Hematopoietic multipotent progenitor cell treated with erythropoietin and hydrocortisone succinate and interleukin-3 and kit ligand, for 8 days (in vitro differentiated cells): ENCODE measurements at places on chromosomes 2 and 18.

GRCh38 chr2:25279091-25279651 is 62.6 kb downstream of the DNMT3A start:
- DNase-seq, result peak; percentile 75

DNA sequence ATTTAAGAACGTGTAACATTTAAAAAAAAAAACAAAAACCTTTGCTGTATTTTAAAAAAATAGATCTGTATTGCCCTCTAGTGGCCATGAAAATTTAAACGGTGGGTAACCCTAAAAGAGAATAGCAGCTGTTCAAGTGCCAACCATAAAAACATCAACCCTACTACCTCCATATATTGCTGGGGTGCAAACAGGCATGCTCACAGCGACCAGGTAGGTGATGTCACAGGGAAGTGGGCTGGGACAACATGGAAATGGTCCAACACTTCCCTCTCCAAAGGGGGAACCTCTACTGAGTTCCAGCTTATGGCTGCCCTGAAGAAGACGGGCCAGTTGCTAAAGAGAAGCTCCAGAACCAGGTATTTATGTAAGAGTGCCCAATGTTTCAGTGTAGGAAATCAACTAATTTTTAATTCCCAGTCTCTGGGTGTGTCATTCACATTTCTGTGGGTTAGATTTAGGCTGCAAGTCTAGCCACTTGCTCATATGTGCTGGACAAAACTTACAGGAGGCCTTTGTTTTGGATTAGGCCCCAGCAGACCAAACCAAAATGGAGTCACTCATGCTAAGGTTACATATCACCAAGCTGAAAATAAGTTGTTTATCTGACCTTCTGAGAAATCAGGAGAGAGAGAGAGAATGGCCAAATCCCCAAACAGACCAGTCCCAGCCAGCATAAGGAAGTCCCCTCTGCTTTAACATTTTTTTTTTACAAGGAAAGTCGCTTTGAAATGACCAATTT is 54.5 kb downstream of the SKA1 start:
- DNase-seq, result peak; percentile 71

DNA sequence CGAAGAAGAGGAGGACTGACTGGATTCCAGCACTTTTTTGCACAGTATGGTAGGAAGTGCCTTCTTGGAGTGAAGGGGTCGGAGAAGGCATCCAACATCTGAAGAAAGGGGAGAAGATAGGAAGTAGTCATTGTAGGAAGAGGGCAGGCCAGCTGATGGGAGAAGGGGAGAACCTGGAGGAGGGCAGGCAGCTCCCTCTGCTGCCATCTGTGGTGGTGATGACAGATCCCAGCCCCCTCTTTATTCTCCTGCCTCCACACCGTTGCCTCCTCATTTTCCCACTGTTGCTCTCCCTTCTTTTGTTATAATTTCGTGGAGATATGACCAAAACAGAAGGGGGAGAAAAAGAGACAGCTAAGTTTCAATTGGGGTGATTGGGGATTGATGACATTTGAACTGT is 2.9 kb upstream of the SCYGR2 start:
- DNase-seq, result no peak

DNA sequence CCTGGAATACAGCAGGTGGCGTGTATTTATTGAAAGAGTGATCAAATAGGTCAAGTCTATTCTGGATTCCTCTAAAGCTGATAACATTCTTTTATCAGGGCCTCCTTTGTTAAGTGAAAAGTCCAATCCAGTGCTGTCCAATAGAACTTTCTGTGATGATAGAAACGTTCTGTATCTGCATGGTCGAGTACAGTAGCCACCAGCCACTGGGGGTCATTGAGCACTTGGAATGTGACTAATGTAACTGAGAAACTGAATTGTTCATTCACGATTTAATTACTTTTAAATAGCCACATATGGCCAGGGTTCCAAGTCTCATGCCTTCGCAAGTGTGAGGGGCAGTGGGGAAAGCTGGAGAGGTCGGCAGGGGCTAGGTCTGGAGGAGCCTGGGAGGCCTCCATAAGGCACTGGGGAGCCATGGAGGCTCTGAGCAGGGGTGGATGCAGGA is 20.5 kb downstream of the SH2D6 start:
- DNase-seq, result no peak

GRCh38 chr2:23178396-23178795 is 206.6 kb upstream of the KLHL29 start:
- no peak for DNase-seq

DNA sequence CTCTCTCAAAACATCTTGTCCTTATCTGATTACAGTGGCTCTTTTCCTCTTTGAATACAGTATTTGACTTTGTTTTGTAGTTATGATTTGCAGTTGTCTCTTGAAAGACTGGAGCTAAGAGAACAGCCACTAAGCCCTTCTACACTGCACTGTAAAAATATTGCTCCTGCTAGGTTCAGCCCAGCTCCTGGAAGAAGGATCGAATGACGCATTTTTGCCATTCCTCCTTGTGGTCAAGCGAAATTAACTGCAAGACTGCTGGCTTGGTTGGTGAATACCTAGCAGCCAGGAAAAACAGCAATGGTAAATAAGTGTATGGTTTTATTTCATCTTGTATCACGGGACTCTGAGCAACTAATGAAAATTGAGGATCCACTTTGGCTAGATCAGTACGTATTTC is 407.8 kb upstream of the CDH2 start:
- no peak for DNase-seq

DNA sequence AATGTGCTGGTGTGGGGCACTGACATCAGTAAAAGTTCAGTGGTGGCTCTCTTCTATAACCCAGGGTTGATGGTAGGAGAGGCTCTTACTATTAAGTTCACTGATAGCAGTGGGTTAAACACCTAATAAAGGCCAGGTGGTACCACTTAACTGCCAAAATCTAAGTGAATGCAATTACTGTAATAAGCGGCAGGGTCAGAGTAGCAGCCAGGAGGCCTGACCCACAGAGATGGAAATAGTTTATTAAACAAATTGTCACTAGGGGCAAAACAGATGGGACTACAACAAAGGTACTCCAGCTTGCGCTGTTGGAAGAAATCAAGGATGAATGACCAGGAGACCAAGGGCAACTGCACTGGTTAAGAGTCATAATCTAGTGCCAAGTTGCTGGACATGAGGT is 26.6 kb downstream of the ZSWIM2 start:
- DNase-seq, result no peak

DNA sequence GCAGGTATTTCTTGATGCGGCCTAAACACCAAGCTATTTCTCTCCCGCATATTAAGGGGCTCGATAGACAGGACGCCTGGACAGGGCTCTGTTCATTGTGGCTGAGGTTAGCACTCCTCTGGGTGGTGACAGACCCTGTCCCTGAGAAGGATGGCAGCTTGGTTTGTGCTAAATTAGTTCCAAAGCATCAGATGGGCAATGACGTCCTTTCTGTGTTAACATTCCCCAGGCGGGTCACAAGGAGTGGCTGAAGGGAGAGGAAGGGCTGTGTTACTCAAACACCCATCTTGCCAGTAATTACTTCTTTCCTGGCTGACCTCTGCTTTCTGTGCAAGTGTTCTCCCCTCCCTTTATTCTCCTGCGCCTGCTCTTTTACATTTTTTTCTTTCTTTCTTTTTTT is 75.0 kb downstream of the TMEM247 start:
- no peak for DNase-seq

DNA sequence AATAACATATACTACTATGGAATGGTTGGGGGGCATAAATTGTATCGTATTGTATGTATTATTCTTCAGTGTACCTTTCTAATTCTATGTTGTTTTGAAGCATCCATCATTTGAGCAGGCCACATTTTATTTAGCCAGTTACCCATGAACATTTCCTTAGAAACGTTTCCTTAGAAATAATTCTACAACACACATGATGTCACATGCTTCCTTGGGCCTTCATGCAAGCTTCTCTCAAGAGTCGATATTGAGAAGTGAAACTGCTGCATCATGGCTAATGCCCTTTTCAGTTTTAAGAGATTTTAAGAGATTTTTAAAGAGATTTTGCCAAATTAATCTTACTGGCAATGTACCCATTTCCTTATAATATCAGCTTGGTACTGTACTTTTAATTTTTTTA is 63.9 kb downstream of the ALPK2 start:
- DNase-seq, result no peak
